ENCODE measurements at places on chromosomes 3 and 15.

DNA sequence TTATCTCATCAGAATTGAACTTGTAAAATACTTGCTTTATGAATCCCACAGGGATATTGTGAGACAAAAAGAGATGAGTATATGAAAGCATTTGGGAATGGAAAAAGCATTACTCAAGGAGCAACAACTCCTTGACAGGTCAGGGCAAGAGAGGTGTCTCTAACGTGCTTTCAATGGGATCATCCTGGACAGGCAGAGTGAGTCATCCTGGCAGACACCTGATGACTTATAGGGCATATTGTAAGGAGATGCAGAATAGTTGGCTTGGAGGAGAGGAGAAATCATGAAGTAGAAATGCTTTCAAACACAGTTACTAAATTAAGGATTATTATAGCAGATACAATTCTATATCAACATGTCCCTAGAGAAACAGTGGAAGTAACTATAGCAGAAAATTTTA is 71.9 kb upstream of the THSD4 start:
- DNase-seq = no peak

GRCh38 chr3:31322460-31322859 is 210.3 kb upstream of the STT3B start:
- DNase-seq = no peak

DNA sequence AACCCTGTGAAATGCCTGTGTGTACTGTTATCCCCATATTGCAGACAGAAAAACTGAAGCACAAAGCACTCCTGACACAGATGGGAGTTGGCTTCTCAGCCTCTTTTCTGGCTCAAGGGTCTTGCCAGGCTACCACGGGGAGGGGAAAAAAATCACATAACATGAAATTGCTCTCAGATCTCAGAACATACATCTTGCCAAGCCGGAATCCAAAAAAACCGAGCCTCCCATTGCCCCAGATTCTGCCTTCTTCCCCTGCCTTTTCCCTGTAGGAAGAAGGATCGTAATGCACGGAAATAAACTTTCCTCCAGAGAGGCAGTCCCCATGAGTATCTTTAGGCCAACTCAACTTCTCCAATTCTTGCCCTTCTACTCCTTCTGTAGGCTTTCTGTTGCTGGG is 16.6 kb upstream of the MRPS22 start:
- DNase-seq = no peak

GRCh38 chr3:98962951-98963350 is 61.5 kb upstream of the DCBLD2 start:
- no peak for DNase-seq

Data from activated naive CD4-positive, alpha-beta T cell (primary cell).